K562 (cell line): ENCODE measurements at places on chromosomes 6 and 20.

GRCh38 chr6:12555267-12555666 is 161.3 kb upstream of the PHACTR1 start:
- DNase-seq, result no peak

DNA sequence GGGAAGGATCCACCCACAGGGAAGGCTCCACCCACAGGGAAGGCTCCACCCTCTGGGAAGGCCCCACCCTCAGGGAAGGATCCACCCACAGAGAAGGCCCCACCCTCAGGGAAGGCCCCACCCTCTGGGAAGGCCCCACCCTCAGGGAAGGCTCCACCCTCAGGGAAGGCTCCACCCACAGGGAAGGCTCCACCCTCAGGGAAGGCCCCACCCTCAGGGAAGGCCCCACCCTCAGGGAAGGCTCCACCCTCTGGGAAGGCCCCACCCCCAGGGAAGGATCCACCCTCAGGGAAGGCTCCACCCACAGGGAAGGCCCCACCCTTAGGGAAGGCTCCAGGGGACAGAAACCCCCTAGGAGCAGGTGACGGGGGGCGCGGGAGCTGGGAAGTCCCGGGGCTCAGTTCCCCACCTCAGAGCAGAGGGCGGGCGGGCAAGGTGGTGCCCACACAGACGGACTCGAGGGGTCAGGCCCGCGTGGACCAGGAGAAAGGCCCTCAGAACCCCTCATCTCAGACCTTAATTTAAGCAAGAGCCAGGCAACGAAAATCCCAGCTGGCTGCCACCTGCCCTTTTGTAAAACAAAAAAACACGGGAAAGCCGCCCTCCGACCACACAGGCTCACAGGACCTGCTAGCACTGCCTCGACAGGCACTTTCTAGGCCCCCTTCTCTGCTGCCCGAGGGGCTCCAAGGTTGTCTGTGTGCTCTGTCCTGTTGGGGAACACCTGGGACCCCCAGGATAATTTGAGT is 39.7 kb downstream of the KCNQ2 start:
- DNase-seq, result no peak

DNA sequence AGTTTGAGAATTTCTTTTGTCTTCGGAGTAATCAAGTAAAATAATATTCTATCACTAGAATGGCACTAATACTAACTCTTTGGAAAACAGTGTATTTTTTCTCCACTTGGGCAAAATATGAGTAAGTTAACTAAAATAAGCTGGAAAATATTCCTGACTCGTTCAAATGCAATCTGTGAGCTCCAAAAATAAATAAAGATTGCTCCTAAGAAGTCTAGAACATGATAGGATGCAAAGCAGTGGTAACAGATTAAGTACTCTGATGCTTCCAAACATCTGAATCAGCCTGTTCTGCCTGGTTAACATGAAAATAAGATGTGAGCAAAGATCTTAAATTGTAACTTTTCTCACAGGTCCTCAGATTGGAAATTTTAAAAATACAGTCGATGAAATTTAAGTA is 285.1 kb upstream of the ID4 start:
- DNase-seq, result no peak

- no peak for DNase-seq
Measured at GRCh38 chr6:4707011-4707410, 69.2 kb upstream of the CDYL start.
